ENCODE measurements at places on chromosomes 16 and 17.

- H3K4me3 ChIP-seq, result no peak overlapping the region
- H3K27me3 ChIP-seq, result no peaks in the 10 kb centered on the region
- H3K36me3 ChIP-seq, result no peaks in the 10 kb centered on the region
- no peak overlapping the region for H3K27ac ChIP-seq
Observed at GRCh38 chr16:49531425-49531824, 157.8 kb downstream of the C16orf78 start.

DNA sequence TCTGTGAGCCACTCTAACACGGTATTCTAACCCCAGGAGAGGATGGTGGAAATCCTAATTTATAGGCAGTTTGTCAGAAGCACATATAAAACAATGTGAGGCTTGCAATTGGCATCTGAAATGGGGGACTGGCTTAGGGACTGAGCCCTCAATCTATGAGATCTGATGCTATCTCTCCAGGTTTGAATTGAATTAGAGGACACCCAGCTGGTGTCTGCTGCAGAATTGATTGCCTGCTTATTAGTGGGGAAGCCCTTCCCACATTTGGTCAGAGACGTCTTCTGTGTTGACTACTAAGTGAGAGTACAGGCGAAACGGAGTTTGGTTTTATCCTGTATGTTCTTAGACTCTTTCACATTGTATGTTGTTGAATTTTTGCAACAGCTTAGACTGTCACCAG, 13.6 kb upstream of the TMIGD1 start:
- H3K27ac ChIP-seq, result no peak overlapping the region
- no peaks in the 10 kb centered on the region for H3K27me3 ChIP-seq
- no peak overlapping the region for H3K4me3 ChIP-seq
- no peaks in the 10 kb centered on the region for H3K36me3 ChIP-seq
- H3K4me1 ChIP-seq, result peaks cover 20% of the 10 kb centered on the region

- H3K4me3 ChIP-seq, result no peak overlapping the region
- no peaks in the 10 kb centered on the region for H3K4me1 ChIP-seq
- H3K27ac ChIP-seq, result peak overlapping the region; percentile 24
- DNase-seq, result no peak
- no peaks in the 10 kb centered on the region for H3K27me3 ChIP-seq
Observed at GRCh38 chr16:3804426-3805016, 76.0 kb downstream of the CREBBP start.

DNA sequence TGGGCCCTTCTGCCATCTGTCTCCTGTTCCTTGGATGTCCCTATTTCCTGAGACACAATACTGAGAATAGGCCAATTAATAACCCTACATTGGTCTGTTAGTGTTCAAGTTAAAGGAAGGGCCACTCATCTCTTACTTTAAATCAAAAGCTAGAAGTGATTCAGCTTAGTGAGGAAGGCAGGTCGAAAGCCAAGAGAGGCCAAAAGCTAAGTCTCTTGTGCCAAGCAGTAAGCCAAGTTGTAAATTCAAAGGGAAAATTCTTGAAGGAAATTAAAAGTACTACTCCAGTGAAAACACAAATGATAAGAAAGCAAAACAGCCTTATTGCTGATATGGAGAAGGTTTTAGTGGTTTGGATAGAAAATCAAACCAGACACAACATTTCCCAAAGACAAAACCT, 28.8 kb downstream of the ANKFN1 start:
- H3K4me3 ChIP-seq, result no peak overlapping the region
- H3K27ac ChIP-seq, result no peak overlapping the region
- H3K27me3 ChIP-seq, result no peaks in the 10 kb centered on the region
- DNase-seq, result no peak

- H3K36me3 ChIP-seq, result no peaks in the 10 kb centered on the region
- no peaks in the 10 kb centered on the region for H3K27me3 ChIP-seq
- peaks cover 23% of the 10 kb centered on the region for H3K4me1 ChIP-seq
- peak; percentile 58 for DNase-seq
- peak overlapping the region; percentile 98 for H3K27ac ChIP-seq
- peak overlapping the region; percentile 73 for H3K4me3 ChIP-seq
Observed at GRCh38 chr17:38701504-38702165, 3.4 kb upstream of the MLLT6 start.

DNA sequence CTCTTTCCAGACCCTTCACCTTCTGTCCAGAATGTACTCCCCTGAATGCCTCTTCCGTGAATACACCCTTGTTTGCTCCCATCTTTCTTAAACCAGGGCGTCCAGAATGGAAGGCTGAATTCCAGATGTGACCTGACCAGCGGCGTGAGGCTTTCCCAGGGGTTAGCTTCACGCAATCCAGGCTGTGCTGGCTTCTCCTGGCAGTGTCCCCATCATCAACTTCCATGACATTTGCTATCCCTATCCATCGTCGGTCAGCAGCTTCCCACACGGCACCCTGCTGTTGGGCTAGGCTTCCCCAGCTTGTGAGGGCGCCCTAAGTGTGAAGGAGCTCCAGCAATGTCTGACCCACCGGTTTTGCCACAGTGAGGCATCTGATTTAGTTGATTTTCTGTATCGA, 339.8 kb upstream of the TNRC6C start:
- peaks cover 13% of the 10 kb centered on the region for H3K4me1 ChIP-seq
- H3K36me3 ChIP-seq, result no peaks in the 10 kb centered on the region
- H3K27ac ChIP-seq, result no peak overlapping the region
- no peaks in the 10 kb centered on the region for H3K27me3 ChIP-seq
- no peak overlapping the region for H3K4me3 ChIP-seq

GRCh38 chr17:15945527-15946191, 729 bp downstream of the ADORA2B start:
- peaks cover 20% of the 10 kb centered on the region for H3K4me1 ChIP-seq
- no peak for DNase-seq
- H3K27me3 ChIP-seq, result peaks cover 14% of the 10 kb centered on the region

DNA sequence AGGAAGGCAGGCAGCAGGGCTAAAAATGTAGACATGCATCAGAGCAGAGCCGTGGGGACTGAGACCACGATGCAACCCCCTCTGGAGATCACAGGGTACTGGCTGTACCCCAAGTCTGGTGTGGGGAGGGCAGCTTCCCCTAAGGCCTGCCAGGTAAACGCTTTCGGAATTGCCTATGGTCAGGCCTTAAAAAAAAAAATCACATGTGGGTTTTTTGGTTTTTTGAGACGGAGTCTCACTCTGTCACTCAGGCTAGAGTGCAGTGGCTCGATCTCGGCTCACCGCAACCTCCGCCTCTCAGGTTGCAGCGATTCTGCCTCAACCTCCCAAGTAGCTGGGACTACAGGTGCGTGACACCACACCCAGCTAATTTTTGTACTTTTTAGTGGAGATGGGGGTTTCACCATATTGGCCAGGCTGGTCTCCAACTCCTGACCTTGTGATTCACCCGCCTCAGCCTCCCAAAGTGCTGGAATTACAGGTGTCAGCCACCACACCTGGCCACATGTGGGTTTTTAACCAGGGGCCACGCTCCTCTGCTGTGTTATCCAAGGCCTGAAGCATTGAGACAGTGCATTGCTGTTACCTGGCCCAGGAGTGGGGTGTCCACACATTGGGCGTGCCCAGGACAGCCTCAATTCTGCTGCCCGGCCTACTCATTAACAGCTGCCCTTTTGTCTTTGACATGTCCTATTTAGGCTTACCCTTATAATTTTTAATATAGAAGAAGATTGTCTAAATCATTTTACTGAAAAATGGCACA, 50.4 kb downstream of the LITAF start:
- H3K4me3 ChIP-seq, result no peak overlapping the region
- no peak overlapping the region for H3K27ac ChIP-seq
- DNase-seq, result no peak

- H3K27me3 ChIP-seq, result no peaks in the 10 kb centered on the region
- H3K4me1 ChIP-seq, result no peaks in the 10 kb centered on the region
- no peak overlapping the region for H3K27ac ChIP-seq
- DNase-seq, result no peak
- H3K36me3 ChIP-seq, result no peaks in the 10 kb centered on the region
- H3K4me3 ChIP-seq, result no peak overlapping the region
Observed at GRCh38 chr17:81457917-81458555, 54.6 kb downstream of the ACTG1 start.

GRCh38 chr17:42424991-42425610, 2.0 kb upstream of the CAVIN1 start:
- DNase-seq, result no peak
- no peak overlapping the region for H3K4me3 ChIP-seq
- no peaks in the 10 kb centered on the region for H3K36me3 ChIP-seq
- H3K27ac ChIP-seq, result no peak overlapping the region

DNA sequence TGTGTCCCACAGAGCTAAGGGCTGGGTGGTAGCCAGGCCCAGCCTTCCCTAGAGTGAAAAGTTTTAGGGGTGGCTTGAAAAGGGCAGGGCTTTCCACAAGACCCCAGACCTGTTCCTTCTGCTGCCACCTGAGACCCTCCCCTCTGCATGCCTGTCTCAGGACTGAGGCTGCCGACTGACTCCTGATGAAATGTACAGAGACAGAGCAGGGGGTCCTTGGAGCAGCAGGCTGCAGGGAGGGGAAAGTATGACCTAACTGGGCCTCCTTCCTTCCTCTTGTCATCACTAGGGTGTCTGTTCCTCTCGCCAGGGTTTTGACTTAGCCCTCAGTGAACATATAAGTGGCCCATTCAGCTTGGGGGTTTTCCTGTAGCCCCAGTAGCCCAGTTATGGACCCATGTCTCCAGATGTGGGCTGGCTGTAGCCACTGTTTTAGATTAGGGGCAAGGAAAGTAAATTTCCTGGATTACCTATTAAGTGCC, 14.9 kb upstream of the NFATC3 start:
- H3K36me3 ChIP-seq, result no peaks in the 10 kb centered on the region
- DNase-seq, result no peak
- H3K4me1 ChIP-seq, result peaks cover 3% of the 10 kb centered on the region
- no peak overlapping the region for H3K27ac ChIP-seq

DNA sequence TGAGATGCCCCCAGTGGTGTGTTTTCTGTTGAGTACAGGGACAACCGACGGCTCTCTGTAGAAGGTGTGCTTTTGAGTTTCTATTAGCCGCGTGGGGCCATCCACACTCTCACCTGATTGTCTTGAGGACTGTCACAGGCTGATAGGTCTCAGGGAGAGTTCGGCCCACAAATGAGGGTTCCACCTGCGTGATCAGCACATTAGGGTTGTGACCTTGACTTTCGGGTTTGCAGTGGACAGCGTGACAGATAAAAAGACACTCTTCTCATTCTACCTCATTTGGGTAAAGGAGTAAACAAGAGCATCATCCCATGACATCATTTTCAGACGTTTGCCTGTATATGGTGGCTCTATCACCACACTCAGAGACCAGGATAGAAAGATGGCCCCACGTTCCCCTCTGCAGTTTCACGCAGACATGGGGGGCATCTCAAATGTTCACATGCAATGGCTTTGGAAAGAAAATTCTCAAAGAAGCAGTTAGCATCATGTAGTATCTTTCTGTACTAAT, 74.3 kb upstream of the MRTFB start:
- no peak overlapping the region for H3K4me3 ChIP-seq
- H3K36me3 ChIP-seq, result no peaks in the 10 kb centered on the region
- no peak for DNase-seq
- no peaks in the 10 kb centered on the region for H3K4me1 ChIP-seq

GRCh38 chr16:65176603-65177002, 54.7 kb upstream of the CDH11 start:
- no peak for DNase-seq
- H3K36me3 ChIP-seq, result no peaks in the 10 kb centered on the region
- no peaks in the 10 kb centered on the region for H3K4me1 ChIP-seq
- no peaks in the 10 kb centered on the region for H3K27me3 ChIP-seq

DNA sequence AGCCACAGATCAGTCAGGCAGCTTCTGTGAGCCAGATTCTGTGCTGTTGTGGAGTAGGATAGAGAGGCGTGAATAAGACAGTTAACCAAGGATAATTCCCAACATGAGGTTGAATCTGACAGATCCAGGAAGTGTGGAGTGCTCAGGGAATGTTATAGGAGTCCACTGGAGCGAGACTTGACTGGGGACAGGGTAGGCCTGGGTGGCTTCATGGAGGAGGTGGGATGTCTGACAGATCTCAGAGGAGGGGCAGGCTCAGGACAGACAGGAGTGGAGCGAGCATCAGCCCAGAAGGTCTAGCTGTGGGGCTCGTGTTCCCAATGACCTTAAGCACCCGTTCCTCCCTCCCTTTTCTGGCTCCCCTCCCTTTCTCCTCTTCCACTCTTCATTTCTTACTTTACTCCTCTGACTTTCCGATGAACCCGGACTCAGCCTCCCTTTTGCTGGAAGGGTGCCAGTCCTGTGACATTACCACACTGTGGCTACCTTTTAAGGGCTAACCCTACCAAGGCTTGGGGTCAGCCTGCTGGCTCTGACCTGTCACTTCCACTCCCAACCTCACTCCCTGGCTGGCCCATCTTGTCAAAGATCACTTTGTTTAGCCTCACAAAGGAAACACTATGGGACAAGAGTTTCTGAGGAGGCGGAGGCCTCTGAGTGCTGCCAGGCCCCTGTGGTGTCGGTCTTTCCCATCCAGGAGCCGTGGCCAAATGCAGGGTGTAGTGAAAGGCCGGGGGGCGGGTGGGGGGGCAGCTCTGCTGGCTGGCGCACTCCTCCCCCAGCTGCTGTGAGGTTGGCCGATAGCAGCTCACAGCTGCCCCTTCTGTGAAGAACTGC, 28.5 kb upstream of the EFCAB13 start:
- H3K27ac ChIP-seq, result no peak overlapping the region
- no peak for DNase-seq
- no peaks in the 10 kb centered on the region for H3K4me1 ChIP-seq
- no peaks in the 10 kb centered on the region for H3K27me3 ChIP-seq
- H3K4me3 ChIP-seq, result no peak overlapping the region
- no peaks in the 10 kb centered on the region for H3K36me3 ChIP-seq

DNA sequence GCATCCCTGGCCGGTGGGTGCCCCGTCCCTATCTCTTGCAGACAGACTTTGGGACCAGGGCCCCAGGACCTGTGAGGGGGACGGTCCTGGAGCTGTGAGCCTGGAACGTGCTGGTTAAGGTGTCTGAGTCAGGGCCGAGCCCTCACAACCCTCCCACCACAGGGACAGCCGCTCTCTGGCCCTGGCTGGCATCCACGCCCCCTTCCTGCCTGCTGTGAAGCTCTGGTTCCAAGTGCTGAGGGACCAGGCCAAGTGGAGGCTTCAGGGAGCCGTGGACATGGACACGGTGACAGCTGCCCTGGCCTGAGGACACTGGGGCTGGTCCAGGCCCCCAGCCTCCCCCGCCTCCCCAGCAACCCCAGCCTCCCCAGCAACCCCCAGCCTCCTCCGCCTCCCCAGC, 6.6 kb downstream of the TSR3 start:
- H3K36me3 ChIP-seq, result no peaks in the 10 kb centered on the region
- H3K27me3 ChIP-seq, result no peaks in the 10 kb centered on the region
- no peak overlapping the region for H3K27ac ChIP-seq
- no peak for DNase-seq
- no peak overlapping the region for H3K4me3 ChIP-seq

- no peak for DNase-seq
- peaks cover 30% of the 10 kb centered on the region for H3K4me1 ChIP-seq
- H3K36me3 ChIP-seq, result no peaks in the 10 kb centered on the region
- no peaks in the 10 kb centered on the region for H3K27me3 ChIP-seq
- H3K4me3 ChIP-seq, result no peak overlapping the region
Observed at GRCh38 chr16:48497932-48498768, 111.8 kb downstream of the N4BP1 start.

- no peaks in the 10 kb centered on the region for H3K4me1 ChIP-seq
- H3K27me3 ChIP-seq, result no peaks in the 10 kb centered on the region
- DNase-seq, result no peak
- H3K27ac ChIP-seq, result no peak overlapping the region
- no peaks in the 10 kb centered on the region for H3K36me3 ChIP-seq
- no peak overlapping the region for H3K4me3 ChIP-seq
Observed at GRCh38 chr17:11564589-11565380, 33.5 kb upstream of the DNAH9 start.

GRCh38 chr17:59760160-59760559, 52.7 kb downstream of the VMP1 start:
- no peak overlapping the region for H3K27ac ChIP-seq
- H3K36me3 ChIP-seq, result no peaks in the 10 kb centered on the region
- no peaks in the 10 kb centered on the region for H3K27me3 ChIP-seq
- peaks cover 16% of the 10 kb centered on the region for H3K4me1 ChIP-seq
- no peak for DNase-seq
